ENCODE measurements at places on chromosomes 6 and 20.

- DNase-seq: no peak
Observed at GRCh38 chr6:36504982-36505381, 42.3 kb downstream of the STK38 start.

DNA sequence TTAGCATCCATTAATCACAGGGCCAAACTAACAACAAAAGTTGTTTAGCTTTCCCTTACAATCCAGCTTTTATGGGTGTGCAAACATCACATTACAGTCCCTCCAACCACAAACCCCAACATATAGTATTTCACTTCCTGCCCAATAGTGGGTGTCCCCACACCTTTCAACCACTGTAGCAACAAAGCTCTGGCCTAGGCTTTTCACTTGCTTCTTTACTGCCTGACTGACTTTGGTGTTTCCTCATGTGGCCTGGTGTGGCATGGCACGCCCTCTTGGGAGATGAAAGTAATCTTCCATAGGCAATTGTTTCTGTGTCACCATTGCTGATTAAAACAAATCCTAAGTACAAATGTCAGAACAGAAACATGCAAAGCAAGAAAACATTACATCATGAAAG, 46.3 kb downstream of the MCM8 start:
- DNase-seq: no peak

- DNase-seq: no peak
Observed at GRCh38 chr20:50323209-50323608, 132.6 kb downstream of the CEBPB start.

GRCh38 chr6:2626401-2626800, 124.3 kb downstream of the MYLK4 start:
- no peak for DNase-seq

- DNase-seq: no peak
Observed at GRCh38 chr6:28824793-28825731, 98.7 kb downstream of the TRIM27 start.

Data from HAP-1 (cell line).